AG08395 (cell line): ENCODE measurements at places on chromosomes 5 and 9.

GRCh38 chr9:125977223-125977622, 230.1 kb downstream of the PBX3 start:
- peak; percentile 14 for DNase-seq

DNA sequence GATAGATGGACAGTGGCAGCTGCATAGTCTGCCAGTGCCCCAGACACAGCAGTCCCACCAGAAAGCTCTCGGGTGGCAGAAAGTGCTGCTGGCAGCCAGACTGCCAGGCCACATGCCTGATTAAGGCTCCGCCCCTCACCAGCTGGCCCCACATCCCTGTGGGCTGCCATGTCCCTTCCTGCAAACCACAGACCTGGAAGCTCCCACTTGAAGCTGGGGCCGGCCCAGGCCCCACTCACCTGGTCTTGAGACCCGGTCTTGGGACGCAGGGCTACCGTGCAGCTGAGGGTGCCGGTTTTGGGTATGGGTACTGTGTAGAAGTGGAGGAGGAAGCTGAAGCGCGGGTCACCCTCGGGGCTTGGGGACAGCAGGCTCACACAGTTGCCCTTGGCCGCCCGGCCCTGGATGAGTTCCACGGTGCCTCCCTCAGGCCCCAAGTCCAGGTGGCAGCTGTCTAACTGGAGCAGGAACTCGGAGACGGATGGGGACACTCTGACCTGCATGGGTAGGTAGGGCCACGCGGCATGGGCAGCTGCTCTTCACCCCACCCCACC, 15.3 kb downstream of the FPGS start:
- DNase-seq, result no peak

DNA sequence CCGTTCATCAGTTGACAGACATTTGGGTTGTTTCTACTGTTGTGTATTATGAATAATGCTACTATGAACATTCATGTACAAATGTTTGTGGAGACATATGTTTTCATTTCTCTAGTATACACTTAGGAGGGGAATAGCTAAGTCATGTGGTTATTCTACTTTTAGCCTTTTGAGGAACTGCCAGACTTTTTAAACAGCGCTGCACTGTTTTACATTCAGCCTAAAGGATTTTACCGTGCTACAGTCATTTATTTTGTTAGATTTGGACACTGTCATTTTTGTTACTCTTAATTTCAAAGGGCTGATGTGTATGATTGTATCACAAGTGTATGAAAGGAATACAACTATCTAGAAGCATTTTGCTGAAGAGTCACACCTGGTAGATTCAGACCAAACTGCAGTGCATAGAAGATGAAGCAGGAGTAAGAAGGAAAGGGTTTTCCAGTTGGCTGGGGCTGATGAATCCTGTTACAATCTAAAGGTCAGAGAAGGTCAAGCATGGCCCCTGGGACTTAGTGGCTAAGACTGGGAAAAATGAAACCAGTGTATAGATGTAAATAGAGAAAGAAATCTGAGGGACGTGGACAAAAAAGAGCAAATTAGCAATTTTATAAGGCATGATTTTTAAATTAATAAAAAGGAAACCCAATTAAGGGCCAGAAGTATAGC, 509.7 kb downstream of the PSAT1 start:
- DNase-seq, result no peak

DNA sequence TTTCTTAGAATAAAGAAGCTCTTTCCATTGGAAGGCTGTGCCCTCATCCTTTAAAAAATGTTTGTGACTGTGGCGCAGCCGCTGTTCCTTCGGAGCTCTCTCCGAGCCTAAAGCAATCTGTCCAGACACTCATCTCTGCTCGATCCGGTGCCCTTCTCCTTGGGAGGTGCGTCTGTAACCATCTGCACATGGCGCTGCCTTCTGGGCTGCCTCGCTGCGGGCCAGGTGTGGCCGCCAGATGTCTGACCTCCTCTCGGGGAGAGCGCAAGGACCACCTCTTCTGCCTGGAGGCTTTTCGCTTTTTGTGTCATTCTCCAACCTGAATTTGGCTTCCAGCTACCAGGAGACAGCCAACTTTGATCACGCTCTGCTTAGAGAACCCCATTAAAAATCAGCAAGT, 153.4 kb upstream of the PTCH1 start:
- no peak for DNase-seq

- no peak for DNase-seq
Measured at GRCh38 chr9:98807070-98807813, at the start of gene GALNT12. Gene GALNT12, plus strand, starts transcription at chr9:98807670. Its CDS starts 29 bp downstream, at chr9:98807699.

- peak; percentile 69 for DNase-seq
Measured at GRCh38 chr5:95712347-95712958, 18.7 kb upstream of the RHOBTB3 start.

DNA sequence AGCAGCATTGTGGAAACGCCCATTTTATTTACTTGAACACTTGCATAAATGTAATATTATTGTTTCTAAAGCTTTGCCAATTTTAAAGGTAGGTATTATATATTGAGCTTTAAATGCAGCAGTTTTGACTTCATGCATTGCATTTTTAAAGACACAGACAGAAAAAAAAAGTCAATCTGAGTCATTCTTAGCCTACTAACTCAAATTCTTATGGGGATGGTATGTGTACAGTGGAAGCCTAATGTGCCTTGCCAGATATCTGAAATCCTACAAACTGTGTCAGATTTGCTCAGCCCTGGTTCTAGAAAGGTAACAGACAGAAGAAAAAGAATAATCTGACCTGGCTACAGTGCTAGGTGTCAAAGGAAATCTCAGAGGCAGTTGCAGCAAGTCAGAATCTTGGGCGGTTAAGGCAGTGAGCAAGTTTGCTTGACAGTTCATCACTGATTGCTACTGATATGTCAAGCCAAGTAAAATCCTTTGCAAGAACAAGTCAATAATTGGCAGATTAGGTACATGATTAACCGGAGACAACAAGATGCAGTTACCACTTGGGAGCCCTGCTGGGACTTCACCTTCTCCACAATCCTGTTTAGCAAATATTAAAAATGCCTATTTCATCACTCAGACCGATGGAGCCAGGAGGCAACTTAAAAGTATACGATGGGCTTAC, 224.8 kb upstream of the WWC1 start:
- DNase-seq, result peak; percentile 32

DNA sequence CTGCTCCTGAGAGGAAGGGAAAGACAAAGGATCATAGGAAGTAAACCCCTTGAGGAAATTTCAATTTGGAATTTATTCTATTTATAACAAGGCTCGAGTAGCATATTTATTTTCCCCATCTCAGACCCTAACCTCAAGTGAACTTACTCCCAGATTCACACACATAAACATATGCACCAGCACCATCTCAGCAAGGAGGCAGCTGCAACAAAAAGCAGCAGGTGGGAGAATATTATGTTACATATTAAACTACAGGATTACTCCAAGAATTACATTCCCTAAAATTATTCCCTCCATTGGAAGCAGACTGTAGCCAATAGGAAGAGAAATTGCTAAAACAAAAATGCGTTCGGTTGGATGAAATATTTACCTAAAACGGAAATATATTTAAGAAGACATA, 108.4 kb upstream of the PRSS3 start:
- no peak for DNase-seq

DNA sequence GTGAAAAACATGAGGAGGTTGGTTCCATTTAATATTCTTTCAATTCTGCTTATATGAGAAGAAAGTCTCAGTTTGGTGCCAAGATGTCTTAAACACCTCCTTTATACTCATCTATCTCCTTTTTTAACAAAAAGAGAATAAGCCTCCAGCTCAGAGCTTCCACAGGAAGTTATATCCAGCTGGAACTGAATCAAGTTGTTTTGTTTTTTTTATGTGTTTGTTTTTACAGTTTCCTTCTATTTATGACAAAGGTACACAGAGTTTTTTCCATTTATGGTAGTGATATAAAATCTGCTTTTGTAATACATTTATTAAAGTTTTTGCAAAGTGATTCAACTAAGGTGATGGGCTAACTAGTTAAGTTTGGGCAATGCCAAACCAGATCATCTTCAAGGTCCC, 10.4 kb downstream of the SPARC start:
- no peak for DNase-seq

- DNase-seq, result no peak
Measured at GRCh38 chr9:15842051-15842450, 289.2 kb downstream of the CCDC171 start.

DNA sequence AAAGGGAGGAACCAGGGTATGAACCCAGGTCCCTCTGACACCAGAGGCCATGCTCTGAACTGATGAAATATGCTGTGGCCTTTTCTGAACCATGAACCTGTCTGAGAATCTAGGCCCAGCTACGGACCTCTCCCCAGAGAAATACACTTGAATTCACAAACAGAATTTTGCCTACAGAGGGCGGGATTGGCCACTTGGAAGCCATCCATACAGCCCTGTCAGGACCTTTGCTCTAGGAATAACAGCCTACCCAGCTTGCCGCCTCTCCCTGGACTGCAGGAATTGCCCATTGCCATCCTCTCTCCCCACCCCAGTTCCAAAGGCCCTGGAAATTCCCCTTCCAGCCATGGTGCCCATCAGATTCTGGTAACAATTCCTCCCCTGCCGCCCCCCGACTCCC, 26.6 kb downstream of the MORN5 start:
- DNase-seq, result no peak

DNA sequence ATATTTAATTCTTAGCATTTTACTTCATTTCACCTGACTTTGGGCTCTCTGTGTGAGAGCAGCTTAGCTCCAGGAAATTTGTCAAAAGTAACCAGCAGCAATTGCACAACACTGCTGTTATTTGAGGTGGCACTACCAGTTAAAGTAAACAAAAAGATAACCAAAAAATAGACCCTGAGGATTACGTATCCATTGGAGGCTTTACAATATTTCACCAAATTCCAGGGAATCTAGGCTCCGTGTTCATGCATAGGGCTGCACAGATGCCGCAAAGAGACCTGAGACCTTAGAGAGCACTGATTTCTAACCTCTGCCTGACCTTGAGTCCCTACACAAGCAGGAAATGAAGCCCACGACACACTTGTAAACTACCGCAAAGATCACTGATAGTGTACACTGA, 1392.7 kb upstream of the CDH6 start:
- no peak for DNase-seq

DNA sequence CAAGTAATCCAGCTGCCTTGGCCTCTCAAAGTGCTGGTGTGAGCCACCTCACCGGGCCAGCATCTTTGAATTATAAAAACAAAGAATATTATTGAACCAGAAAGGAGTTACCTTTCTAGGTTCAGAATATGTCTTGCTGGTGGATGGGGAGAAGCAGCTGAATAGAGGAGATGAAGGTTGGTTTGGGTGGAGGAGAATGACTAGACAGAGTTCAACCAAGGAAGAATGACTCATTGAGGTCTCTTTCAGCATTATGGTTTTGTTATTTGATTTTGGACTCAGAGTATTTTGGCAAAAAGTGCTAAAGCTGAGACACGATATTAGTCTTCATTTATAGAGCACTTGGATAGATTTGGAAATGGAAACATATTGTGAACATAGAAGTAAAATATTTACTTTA, 75.2 kb upstream of the MPDZ start:
- DNase-seq, result peak; percentile 36

DNA sequence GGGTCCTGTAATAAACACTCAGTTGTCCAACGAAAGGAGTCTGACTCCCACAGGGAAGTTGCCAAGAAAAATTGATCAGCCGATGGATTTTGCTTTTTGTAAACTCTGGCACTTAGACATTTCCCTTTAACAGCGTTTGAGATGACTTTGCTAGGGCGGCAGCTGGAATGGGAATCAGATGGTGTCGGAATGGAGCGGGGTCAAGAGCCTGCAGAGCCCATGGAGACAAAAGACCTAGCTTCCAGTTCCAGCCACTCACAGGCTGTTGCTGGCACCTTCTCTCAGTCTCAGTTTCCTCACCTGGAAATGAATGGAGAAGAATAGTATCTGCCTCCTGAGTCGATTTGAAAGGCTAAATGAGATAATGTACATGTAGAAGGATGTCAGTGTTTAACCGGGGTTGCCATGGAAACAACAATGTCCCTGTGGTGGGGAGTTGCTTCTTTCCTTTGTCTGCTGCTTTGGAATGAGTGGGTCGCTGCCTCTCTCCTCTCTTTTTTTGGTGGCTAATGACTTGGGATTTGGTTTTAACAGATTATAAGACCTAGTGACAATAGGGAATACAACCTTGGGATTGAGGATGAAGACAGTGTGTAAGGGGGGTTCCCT, 137.4 kb downstream of the GAS1 start:
- DNase-seq, result no peak

GRCh38 chr5:68193481-68194036, 22.0 kb upstream of the PIK3R1 start:
- DNase-seq, result no peak

- peak; percentile 63 for DNase-seq
Measured at GRCh38 chr9:72703574-72703973, 182.2 kb downstream of the TMC1 start.

GRCh38 chr5:166276006-166276405, 2015.4 kb upstream of the WWC1 start:
- no peak for DNase-seq

DNA sequence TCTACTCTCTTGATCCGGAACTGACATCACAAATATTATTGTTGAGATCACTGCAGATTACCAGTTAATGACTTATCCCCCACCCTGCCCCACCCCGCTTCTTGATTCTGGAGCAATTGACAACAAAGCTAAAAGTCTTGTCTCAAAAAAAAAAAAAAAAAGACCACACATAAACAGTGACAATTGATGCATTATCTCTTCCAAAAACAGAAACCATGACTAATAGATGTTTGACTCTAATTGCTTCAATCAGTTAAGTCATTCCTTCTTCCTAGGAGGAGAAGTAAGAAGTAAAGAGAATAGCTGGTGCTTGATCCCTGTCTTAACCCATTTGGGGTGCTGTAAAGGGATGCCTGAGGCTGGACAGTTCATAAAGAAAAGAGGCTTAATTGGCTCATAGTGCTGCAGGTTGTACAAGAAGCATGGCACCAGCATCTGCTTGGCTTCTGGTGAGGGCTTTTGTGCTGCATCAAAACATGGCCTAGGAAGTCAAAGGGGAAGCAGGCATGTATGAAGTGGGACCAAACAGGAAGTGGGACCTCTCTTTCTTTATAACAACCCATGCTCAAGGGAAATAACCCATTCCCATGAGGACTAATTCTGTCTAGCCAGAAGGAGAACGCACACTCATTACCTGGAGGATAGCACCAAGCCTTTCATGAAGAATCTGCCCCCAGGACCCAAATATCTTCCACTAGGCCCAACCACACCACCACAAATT, 158.7 kb downstream of the TMEM167A start:
- no peak for DNase-seq

- DNase-seq, result no peak
Measured at GRCh38 chr5:112847306-112847705, 13.8 kb upstream of the SRP19 start.

- no peak for DNase-seq
Measured at GRCh38 chr9:136533775-136534157, 12.1 kb downstream of the NOTCH1 start.

DNA sequence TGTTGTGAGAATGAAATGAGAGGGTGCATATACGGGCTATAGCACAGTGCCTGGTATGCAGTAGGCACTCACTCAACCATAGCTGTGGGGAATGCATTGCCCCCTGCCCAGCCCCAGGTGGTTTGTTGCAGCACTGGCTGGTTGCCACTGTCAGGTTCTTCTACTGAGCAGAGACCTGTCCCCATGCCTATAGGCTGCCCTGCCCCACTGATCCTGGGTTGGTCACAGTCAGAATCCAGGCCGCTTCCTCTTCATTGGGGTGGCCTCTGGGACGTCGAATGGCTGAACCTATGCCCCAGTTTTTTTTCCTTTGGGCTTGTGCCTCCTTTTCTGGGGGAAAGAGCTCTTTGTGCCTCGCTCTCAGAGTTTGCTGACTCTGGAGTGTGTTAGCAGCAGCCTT, 74.6 kb downstream of the RGS3 start:
- DNase-seq, result no peak
